ENCODE measurements at places on chromosomes 12 and 14.

DNA sequence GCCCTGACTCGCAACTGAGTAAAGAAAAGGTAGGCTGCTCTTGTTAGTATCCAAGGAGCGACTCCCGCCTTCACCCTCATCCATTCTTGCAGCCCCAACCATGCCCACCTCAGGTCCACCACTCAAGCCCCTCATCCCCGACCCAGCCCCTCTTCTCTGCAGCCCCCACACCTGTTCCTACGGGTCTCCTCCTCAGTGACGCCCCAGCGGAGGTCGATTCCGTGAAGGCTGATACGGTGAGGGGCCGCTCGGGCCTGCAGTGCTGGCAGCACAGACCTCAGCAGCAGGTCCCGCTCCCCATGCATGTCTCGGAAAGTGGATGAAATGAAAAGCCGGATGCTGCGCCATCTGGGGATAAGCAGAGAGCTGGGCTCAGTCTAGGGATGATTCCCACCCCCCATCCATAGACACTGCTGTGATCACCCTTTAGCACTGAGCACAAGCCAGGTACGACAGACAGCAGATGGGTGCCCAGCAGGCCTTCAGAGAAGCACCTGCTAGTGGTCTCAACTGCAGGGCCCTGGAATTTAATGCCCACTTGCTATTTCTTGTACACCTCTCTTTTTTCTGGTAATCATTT, 26.9 kb downstream of the TEP1 start:
- no peak for DNase-seq

- DNase-seq = no peak
These were observed 363.1 kb downstream of the LRIG3 start for GRCh38 chr12:58557171-58557570.

GRCh38 chr12:98955284-98955683, 310.2 kb downstream of the APAF1 start:
- DNase-seq = no peak

DNA sequence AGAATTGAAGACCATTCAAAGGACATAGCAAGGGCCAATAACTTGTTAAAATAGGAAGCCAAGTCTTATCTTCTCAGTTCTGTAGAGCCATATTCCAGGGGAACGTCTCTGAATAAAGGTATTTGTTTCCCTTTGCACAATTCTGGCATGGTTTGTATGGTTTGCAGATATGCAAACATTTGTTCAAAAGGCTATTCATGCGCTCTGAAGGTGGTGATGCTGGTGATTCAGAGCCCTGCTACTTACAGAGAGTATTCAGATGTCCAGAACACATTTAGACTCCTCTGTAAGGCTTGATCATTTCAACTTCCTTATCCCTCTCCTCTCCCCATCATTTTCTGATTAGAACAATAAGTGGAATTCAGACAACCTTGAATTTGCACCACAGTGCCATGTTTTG, 35.9 kb downstream of the SLC4A8 start:
- no peak for DNase-seq

GRCh38 chr12:56661560-56661959, 15.8 kb upstream of the ATP5F1B start:
- no peak for DNase-seq

- no peak for DNase-seq
These were observed 27.2 kb downstream of the KLC1 start for GRCh38 chr14:103656031-103656755.

DNA sequence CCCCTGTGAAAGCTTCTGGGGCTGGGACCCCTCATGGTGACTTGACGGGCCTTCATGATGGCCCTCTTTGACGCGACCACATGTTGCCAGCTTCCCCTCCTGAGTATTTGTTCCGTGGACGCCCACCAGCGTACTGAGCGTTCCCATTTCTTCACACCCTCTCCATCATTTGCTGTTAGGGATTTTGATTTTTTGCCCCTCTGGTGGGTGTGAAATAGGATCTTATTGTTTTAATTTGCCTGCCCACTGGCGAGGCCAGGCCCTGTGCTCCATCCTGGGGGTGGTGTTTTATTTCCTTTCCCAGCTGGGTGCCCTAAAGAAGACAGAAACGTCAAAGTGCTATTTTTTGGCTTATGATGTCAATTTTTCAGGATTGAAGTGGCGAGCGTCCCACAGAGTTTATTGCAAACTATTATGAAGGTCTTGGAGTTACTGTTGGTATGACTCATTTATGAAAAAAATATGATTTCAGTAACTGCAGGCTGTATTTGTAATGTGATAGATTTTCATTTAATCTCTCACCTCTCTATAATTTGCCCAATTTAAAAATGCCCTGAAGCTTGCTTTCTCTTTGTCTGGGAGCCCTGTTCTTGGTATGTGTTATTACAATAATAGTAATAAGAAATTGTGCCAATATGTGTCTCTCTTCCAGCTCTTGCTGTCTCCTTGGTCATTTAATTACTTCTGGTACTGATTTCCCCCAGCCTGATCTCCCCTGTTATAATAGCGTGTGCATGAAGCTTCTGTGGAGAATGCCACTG, 99.6 kb downstream of the SLC25A47 start:
- no peak for DNase-seq

- DNase-seq = no peak
These were observed 5.0 kb upstream of the SLC25A47 start for GRCh38 chr14:100317912-100318808.

GRCh38 chr14:90409209-90409730, 12.4 kb downstream of the CALM1 start:
- no peak for DNase-seq

- no peak for DNase-seq
These were observed 64.5 kb downstream of the NIN start for GRCh38 chr14:50766338-50766886.

DNA sequence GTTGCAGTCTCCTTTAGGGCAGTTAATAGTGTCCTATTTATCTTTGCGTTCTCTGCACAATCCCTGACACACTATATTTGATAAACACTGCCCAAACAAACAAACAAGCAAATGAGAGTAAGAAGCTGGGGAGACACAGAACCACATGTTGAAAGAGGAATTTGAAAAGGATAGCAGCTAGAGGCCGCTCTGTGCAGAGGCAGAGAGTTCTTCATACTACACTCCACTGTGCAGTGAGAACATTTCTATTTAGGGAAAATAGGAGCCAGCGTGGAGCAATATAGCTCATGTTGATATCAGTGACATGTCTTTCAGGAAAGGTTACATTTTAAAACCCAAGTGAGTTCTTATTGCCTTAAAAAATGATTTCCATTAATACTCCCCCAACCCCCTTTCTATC, 140.3 kb upstream of the SEL1L start:
- DNase-seq = no peak

DNA sequence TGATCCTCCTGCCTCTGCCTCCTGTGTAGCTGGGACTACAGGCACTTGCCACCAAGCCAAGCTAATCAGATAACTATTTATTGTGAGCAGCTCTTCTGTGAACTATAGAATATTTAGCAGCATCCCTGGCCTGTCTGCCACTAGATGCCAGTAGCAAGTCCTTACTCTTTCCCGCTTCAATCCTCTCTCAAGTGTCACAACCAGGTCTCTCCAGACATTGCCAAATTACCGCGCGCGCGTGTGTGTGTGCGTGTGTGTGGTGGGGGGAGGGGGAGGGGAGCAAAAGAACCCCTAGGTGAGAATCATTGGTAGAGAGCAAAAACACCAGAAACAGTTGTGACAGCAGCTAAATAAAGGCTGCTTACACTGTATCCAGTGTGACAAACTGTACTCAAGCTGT, 49.9 kb downstream of the PPP2R5E start:
- DNase-seq = no peak

DNA sequence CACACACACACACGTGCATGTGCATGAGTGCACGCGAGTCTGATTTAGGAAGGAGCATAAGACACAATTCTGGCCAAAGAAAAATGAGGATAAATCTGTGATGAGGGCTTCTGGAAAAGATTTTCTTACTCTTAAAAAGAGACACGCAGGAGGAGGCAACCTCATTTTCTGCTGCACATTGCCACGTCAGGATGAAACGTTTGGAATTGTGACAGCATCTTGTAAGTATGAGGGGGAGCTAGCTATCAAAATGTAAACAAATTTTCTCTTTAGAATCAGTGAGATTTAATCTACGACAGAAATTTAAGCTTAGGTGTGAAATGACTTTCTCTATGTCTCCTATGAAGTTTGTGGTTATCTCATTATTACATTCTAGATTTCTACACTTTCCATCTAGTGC, 31.1 kb upstream of the NUBPL start:
- no peak for DNase-seq

DNA sequence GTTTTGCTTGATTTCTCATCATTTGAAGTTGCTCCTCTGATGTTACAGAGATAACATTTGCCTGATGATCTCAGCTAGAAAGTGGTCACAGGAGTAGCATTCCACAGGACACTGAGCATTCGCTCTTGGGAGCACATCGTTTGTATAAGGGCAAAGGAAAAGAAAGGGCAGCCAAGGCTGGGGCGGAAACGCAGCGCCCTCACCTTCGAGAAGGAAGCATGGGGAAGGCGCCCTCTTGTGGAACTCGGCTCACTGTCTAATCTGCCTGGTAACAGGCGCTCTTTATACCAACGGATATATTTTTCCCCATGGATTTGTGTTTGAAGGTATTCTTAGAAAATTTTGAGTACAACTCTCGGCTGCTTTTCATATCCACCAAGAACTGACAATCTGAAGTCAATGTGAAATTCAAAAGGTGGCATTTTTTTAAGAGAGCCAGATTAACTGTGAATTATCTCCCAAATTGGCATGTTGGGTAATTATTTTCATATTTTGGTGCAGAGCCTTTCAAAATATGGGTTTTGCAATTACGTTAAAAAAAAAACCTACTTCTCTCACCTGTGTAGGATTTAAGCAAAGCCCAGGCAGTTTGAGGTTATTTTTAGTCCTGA, 172.7 kb downstream of the CAND1 start:
- no peak for DNase-seq

DNA sequence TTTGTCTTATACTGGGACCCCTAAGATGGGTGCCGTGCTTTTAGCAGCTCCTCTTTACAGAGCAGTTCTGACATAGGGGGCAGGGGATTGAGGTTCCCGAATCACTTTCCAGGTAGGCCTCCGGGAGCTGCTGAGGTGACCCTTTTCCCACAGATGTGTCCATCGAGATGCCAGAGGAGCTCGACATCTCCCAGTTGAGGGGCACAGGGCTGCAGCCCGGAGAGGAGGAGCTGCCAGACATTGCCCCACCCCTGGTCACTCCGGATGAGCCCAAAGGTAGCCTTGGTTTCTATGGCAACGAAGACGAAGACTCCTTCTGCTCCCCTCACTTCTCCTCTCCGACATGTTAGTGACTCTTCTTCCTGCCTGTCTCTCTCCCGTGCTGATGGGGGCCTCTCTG, 4.3 kb upstream of the TPI1 start:
- DNase-seq = no peak

DNA sequence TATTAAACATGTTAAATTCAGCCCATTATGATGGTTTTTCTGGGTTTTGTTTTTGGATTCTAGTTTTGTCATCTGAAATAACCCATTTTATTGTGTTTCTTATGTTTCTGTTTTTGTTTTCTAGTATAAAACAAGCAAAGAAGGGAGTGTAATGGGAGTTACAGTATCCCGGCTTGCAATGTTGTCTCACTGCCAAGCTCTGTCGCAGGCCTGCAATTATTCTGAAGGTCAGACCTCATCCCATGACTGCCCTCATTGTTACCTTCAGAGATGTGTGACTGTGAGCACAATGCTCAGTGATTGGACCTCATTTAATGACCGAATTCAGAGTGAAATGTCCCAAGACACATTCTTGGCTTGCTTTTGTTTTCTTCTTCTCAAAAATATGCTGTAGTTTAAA, 73.0 kb upstream of the ATF1 start:
- no peak for DNase-seq

- no peak for DNase-seq
These were observed 5.7 kb downstream of the YBX3 start for GRCh38 chr12:10717410-10717809.

DNA sequence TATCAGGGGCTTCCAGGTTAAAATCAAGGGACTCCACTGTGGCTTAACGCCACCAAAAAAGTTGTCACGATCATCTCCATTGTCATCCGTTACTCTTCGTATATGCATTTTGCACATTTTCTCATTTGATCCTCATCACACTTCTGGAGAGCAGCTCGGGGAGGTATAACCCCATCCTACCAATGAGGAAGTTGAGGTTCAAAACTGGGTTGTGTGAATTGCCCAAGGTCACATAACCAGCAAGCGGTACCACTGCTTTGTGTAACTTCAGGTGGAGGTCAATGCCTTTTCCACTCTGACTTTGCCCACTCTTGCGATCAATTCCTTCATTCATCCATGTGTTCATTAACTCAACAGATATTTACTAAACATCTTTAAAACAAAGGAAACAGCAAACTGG, 71.1 kb upstream of the CCND2 start:
- no peak for DNase-seq

- no peak for DNase-seq
These were observed 438.4 kb downstream of the RAD51B start for GRCh38 chr14:68257969-68258368.

DNA sequence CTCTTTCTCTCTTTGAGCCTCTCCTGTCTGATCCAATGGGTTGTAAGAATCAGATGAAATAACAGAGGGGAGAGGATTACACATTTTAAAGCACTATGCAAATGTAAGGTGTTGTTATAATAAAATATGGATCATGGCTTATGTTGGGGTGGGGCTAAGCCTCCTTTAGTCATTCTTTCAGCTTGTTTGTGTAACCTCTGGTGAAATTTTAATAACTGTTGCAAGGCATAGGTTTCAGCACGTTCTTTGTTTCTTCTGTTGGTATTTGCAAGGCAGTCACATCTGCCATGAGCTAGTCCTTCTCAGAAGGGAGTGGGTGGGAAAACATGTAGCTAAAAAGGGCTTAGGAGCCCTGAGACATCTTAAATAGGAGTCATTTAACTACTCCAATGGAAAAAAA, 74.8 kb upstream of the FRMD6 start:
- no peak for DNase-seq

DNA sequence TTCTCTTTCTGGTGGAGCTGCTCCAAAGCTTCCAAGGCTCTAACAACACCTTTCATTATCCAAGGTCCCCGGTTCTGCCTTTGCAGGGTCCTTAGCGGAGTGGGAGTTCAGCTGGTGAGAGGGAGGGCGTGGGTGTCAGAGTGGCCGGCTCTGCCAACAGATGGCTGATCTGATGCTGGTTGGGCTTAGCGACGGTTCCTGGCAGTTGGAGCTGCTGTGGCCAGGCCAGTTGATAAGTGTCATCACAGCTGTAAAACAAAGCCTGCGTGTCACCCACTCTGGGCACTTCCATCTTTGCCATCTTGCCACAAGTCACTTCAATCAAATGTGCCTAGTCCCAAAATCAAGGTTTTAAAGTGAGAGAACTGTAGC, 36.3 kb downstream of the RIN3 start:
- DNase-seq = no peak

DNA sequence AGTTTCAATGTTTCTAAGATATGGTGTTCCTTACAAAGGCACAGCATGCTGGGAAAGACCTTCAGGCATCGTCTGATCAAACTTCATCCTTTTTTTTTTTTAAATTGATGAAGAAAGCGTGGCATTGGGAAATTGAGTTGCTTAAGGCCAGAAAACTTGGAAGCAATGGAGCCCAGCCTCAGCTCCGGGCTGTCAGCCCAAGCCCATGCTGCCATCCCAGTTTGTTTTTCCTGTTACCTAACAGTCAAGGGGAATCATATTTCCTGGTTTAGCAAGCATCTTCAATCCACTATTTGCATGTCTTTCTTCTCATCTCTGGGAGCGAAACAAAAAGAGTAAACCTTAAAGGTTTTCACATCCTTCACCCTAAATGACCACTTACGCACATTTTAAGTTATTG, 200.2 kb downstream of the CHST11 start:
- no peak for DNase-seq

GRCh38 chr14:93986955-93987354, 10.1 kb upstream of the CCDC197 start:
- no peak for DNase-seq

- no peak for DNase-seq
These were observed 1.1 kb upstream of the GNB3 start for GRCh38 chr12:6839482-6840201.

All from cortex of kidney (tissue), 1 donor.